Left renal cortex interstitium (tissue), 4 donors: ENCODE measurements at places on chromosomes 11 and 22. TPM values are rescaled to one million over a fixed set of nuclear protein-coding genes. Genes with fewer than 3 reads are reported as not detected.

MOGAT2 gene
- polyA plus RNA-seq = 1.2 TPM

DNA sequence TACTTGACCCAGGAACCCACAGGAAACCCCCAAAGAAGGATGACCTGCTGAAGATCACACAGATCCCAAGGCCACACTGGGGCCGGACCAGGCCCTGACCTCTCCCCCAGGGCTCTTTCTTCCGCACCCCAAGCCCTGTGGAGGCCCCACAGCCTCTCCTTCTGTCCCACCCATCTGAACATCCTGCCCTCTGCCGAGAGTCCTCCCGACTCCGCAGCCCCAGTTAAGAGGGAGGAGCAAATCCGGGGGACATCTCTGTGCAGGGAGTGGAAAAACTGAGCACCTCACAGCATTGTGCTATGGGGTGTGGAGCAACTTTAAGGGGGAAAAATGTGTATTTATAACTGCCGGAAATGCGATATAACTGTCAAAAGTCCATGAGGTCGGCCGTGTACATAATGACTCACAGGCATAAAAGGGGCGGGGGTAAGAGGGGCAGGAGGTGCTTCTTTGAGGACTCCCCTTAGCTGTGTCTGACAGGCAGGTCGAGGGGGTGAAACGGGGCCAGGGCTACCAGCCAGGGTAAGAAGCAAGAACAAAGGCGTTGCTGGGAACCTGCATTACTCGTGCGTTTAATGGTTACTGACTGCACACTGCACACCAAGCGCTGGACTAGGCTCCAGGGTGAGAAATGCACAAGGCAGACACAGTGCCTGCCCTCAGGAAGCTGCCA is 57.2 kb downstream of the WNT11 start:
- DNase-seq = no peak

GRCh38 chr22:27100789-27101188 is 443.4 kb downstream of the MIAT start:
- DNase-seq = peak; percentile 75

ART1 gene
- not detected for polyA plus RNA-seq

OR5B21 gene
- polyA plus RNA-seq = not detected
